ENCODE measurements at places on chromosomes 2 and 18.

DNA sequence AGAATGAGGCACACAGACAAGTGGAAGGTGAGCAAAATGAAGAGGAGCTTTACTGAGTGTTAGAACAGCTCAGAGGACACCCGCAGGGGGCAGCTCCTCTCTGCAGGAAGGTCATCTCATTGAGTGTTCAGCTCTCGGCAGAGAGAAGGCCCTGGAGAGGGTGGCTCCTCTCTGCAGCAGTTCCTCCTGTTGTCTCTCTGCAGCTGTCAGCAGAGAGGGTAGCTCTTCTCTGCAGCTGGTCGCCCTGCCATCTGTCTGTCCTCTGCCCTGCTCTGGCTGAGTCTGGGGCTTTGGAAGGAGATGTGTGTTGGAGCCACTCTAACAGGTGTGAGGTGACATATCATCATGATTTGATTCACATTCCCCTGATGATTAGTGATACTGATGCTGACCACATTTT is 6.8 kb upstream of the SNTG2 start:
- DNase-seq, result no peak

DNA sequence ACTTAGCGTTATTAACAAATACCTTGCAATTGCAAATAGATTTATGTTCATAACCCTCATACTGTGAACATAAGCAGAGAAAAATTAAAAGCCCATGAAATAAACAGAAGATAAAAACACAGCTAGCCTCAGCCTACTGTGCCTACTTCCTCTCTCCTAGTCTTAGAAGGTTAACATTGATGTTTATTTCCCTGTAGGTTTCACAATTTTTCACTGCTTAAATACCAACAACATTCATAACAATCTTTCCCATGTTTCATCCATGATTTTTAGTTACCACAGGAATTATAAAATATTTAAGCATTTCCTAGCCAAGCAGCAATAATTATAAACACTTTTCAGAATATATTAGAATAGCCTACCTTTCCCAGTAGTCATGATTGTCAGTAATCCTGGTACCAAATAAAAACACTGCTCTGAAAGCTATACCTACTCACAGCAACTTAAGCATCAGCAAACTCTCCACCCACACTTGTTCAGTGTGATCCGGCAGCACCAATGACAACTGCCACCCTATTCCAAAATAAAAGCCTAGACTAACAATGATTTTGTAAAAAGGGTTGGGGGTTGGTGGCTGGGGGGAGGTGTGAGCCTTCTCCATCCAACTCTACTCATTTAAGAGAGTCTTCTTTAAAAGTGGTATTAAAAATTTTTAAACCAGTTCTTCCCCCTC is 40.6 kb upstream of the RNU4ATAC start:
- no peak for DNase-seq

- DNase-seq, result no peak
These were observed 198.7 kb downstream of the SPP2 start for GRCh38 chr2:234249034-234249735.

- no peak for DNase-seq
These were observed 1379.1 kb upstream of the CDH2 start for GRCh38 chr18:29556070-29556469.

DNA sequence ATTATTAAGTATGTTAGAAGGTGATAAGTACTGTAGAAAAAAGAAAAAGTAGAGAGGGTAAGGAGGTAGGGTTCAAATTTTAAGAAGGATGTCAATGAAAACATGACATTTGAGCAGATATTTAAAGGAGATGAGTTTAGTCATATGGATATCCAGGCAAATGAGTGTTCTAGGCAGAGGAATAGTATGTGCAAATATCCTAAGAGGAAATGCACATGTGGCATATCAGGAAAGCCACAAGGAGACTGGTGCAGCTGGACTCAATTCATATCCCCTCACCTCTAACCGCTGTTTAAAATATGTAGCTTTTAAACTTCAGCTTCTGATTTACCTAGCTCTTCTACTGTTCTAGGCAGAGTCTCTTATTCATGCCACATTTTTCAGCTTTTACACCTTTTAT is 9.5 kb downstream of the AGPS start:
- DNase-seq, result no peak

Measured in GM13977 (cell line).